ENCODE measurements at places on chromosomes 2 and 18.

GRCh38 chr18:13051950-13052349 lies 60.8 kb downstream of the CEP192 start:
- no peak for DNase-seq

DNA sequence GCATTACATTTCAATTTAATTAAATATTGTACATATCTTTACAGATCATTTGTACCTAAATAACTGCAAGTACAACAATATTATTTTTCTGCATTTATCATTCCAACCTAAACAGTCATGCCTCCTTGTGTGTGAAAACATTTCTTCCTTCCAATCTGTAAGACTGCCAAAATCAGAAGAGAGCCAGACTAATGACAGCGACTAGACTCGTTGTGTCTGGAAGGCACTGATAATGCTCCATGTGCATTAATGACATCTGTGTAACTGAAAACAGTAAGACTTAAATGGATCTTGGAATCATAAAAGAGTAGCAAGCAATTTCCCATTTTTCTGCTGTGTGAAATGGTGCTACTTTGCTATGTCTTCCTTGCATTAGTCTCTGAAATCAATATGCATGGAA lies 278.0 kb upstream of the DSEL start:
- DNase-seq: no peak

DNA sequence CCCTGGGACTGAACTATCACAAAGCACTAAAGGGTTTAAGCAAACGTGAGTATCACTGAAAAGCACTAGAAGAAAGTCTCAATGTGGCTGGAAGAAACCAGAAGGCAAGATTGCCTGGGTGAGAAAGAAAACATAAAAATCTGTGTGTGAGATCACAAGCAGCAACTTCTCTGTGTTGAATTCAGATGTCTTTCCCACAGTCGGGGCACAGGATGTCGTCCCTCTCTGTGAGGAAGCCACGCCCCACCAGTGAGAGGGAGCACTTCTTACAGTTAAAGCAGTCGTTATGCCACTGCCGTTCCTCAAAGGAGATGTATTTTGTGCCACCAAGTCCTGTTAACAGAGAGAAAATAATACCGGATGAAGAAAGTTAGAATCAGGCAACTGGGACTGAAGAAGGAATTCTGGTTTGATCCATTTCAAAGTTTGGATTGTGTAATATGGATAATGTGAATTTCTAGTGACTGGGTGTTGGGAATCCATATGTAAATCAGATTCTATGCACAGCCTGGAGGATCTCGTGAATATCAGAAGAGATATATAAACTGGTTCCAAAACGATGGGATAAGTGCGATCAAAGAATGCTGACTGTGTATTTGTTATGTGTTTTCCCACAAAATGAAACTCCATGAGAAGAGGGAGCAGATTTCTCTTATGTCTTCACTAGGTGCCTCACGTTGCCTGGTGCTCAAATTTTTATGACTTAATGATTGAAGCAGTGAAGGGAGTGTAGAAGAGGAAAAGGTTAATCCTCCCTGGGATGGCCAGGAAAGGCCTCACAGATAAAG lies 24.0 kb downstream of the C2orf49 start:
- DNase-seq: no peak

DNA sequence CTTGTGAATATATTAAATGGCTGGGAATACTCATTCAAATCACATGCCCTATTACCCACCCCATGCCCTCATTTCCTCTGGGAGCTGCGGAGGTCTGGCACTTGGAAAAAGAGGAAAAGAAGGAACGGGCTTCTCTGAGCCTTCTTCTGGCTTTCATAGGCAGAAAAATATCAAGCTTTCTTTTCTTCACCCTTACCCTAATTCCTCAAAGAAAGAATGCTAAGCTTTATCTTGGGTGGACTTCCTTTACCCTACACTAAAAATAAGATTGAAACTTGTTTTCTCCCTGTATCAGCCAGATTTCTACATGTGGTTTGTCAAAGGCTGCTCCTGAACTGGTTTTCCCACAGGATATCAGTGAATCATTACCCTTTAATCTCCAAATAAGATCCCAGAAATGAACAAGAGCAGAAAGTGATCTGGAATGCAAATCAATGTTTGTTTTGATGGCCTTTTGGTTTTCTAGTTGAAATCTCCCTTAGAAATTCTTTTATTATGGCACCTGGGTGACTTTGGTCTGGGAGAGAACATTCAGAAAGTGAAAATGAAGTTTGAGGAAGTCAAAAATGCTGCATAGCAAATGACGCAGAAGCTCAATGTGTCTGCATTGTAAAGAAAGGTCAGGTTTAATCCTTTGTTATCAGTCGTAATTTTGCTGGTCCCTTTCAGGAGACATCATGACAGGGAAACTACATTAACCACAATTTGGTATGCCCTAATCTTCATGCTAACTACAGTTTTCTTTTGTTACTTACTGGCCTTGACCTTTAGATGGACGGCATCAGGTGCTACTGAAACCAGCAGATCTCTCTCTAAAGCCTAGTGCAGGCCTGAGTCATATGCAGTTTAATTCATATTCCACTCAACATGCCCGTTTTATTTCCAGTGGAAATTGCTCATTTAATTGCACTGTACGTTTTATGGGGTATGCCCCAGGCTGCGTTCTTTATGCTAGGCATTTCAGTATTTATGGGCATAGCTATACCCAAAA lies 46.6 kb upstream of the HNRNPA3 start:
- DNase-seq: no peak

- DNase-seq: no peak
Measured at GRCh38 chr2:3348767-3349166, 28.9 kb downstream of the EIPR1 start.

GRCh38 chr2:210626849-210627248 lies 70.5 kb downstream of the CPS1 start:
- DNase-seq: peak; percentile 4
